Stimulated activated CD8-positive, alpha-beta memory T cell treated with anti-CD3 and anti-CD28 coated beads, Interleukin-7, amount 100 ng/mL, for 48 hours (primary cell): ENCODE measurements at places on chromosomes 3 and 15.

DNA sequence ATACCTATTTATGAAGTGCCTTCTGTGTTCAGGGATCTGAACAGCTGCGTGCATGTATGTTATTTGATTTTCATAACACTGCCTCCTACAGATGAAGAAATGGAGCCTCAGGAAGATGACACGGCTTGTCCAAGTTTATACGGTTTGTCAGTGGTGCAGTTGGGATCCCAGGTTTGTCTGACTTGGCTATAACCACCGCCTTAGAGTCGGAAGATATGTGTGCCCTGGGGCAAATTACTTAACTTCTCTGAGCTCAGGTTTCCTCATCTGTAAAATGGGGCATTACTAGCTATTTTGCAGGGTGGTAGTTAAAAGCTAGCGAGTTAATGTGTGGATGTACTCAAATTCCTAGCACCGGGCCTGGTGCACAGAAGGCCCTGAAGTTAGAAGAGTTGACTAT is 54.1 kb upstream of the ANP32A start:
- no peak for DNase-seq

DNA sequence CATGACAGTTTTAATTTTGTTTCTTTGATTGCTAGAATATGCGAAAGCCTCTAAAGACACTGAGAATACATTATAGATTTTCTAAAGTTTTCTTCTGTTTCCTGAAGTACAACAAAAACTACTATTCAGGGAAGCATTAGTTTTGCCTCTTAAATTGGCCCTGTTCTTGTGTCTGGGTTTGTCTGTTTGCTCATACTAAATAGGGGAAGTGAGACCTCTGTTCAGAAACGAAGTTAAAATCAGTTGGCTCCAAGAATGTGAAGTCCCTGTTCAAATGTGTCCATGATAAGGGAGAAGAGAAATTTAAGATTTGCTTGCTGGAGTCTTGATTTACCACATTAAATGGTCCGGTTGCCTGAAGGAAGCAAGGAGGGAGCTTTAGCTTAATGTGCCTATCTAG is 327.3 kb upstream of the GBE1 start:
- no peak for DNase-seq

DNA sequence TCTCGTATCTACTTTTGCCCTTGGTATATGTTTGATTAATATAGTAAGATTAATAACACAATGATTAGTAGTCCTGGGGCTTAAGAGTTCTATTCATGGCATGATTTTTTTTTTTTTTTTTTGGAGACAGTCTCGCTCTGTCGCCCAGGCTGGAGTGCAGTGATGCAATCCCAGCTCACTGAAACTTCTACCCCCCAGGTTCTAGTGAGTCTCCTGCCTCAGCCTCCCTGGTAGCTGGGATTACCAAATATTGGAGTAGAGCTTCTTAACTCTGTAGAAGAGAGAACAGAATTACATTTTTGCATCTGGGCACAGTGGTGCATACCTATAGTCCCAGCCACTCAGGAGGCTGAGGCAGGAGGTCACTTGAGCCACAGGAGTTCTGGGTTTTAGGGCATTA is 58.9 kb downstream of the RAB7A start:
- no peak for DNase-seq

DNA sequence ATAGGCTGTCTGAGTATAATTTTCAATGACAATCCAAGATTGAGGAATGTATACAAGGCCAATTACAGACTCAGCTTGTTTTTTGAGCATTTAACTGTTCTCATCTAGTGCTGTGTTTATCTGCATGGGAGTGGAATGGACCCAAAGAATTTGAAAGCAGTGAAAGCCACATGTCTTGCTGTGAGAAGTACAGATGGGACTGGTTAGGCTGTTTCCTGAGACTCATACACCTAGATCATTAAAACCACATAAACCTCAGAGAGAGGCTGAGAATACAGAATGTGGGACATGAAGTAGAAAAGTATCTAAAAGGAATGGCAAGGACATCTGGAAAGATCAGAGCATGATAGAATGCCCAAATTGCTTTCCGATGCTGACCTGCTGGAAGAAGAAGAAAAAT is 224.6 kb downstream of the NLGN1 start:
- no peak for DNase-seq

- DNase-seq, result peak; percentile 20
These were observed 174.3 kb upstream of the BCL6 start for GRCh38 chr3:187919544-187919943.

GRCh38 chr15:46941241-46941640 is 776.1 kb upstream of the SEMA6D start:
- DNase-seq, result no peak

GRCh38 chr3:98722389-98722788 is 40.8 kb upstream of the ST3GAL6 start:
- DNase-seq, result no peak

- DNase-seq, result no peak
These were observed 107.7 kb upstream of the CADPS start for GRCh38 chr3:62982795-62983455.

DNA sequence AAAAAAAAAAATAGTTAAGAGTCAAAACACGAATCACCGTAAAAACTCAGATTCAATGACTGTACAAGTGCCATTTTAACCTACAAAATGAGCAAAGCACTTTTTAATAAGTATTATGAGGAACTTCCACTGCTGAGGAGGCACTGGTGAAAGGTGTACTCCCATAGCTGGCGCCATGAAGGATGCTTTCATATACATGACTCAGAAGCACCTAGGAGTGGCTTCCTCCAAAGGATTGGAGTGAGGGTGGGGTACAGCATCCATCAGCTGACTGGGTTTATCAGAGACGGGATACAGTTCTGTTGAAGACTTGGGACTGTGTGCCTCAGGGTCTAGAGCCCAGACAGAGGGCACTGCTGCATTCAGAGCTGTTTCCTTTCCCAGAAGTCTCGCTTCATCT is 60.9 kb upstream of the MEX3B start:
- no peak for DNase-seq

- DNase-seq, result no peak
These were observed 2.9 kb upstream of the EPHB3 start for GRCh38 chr3:184558726-184559125.

- DNase-seq, result no peak
These were observed 310.2 kb downstream of the SLC9A9 start for GRCh38 chr3:143538061-143538460.

- no peak for DNase-seq
These were observed 134.2 kb upstream of the ALCAM start for GRCh38 chr3:105232553-105232952.

DNA sequence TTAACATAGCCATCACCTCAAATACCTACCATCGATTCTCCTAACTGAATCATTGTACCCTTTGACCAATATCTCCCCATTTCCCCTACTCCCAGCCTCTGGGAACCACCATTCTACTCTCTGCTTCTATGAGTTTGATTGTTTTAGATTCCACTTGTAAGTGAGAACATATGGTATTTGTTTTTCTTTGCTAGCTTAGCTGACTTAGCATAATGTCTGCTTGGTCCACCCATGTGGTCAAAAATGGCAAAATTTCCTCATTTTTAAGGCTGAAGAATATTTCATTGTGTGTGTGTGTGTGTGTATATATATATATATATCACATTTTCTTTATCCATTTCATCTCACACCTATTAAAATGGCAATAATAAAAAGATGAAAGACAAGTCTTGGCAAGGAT is 469.3 kb downstream of the FHIT start:
- no peak for DNase-seq

- no peak for DNase-seq
These were observed 128.7 kb upstream of the SLC2A2 start for GRCh38 chr3:171155122-171155700.

GRCh38 chr3:24220859-24221657 is 273.6 kb downstream of the THRB start:
- DNase-seq, result no peak

- DNase-seq, result no peak
These were observed 289.1 kb downstream of the TIGIT start for GRCh38 chr3:114582929-114583328.

- no peak for DNase-seq
These were observed 140.1 kb downstream of the SMAD6 start for GRCh38 chr15:66841953-66842681.

GRCh38 chr15:94262201-94262600 is 30.8 kb downstream of the MCTP2 start:
- DNase-seq, result no peak

GRCh38 chr15:64460206-64460723 is at the start of gene ZNF609:
TSS of gene ZNF609 (plus strand) at chr15:64460578. CDS start at chr15:64499420, 38,842 bp downstream.
- DNase-seq, result peak; percentile 72

DNA sequence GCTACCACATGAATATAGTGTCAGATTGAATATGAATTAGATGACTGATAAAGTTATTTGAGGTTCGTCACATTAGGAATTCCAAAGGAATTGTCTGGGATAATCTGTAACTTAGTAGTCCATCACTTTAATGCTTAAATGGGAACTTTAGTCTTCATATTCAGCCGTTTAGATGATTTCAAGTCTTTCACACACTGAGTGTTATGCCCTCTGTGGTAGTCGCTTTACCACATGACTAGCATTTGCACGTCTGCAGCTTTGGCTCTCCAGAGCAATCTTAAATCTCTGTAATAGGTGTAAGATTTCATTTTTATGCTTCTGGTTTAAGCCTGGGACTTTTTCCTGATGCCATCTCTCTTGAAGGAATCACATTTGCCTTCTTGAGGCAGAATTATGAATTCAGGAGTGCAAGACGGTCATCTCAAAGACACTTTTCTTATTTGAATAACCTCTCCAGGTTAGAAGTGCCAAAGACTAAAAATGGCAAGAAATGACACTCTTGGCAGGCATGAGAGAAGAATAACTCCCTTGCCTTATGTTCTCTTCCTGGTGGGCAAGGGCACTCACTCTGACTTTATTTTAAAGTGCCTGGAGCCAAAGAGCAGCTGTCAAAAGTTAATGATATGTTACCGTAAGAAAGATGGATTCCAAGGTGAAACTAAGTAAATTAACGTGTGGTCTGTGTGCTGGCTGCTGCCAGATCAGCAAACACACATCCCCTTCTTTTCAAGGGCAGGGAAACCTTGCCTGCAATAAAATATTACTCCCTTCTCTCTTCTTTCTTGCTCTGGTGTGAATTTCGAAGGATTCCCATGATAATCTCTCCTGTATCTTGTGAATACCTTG is 153.3 kb downstream of the B3GALNT1 start:
- no peak for DNase-seq

GRCh38 chr3:60313951-60314461 is 937.2 kb downstream of the FHIT start:
- no peak for DNase-seq
